Stomach (tissue), 19 donors: ENCODE measurements at places on chromosomes 6 and 20. TPM values are rescaled to one million over a fixed set of nuclear protein-coding genes. Genes with fewer than 3 reads are reported as not detected.

Gene TINAG
- 3.5 TPM for total RNA-seq

Gene SPTLC3
- total RNA-seq, result 10.5 TPM

Gene IL17A
- not detected for total RNA-seq

Gene ELOVL2
- total RNA-seq, result not detected

Gene SYNGAP1
- 18.7 TPM for total RNA-seq

Gene PPP1R14C
- total RNA-seq, result not detected

Gene SAMD5
- 4.1 TPM for total RNA-seq

Gene SNX9
- total RNA-seq, result 37.9 TPM

GRCh38 chr6:1988843-1989242, 256.6 kb downstream of the GMDS start:
- H3K4me1 ChIP-seq, result peaks cover 7% of the 10 kb centered on the region
- H3K27me3 ChIP-seq, result no peaks in the 10 kb centered on the region
- no peak overlapping the region for H3K4me3 ChIP-seq
- no peak overlapping the region for H3K27ac ChIP-seq

GRCh38 chr20:15703171-15703911, 869.9 kb downstream of the KIF16B start:
- no peak overlapping the region for H3K4me3 ChIP-seq
- no peaks in the 10 kb centered on the region for H3K4me1 ChIP-seq
- DNase-seq, result no peak
- no peaks in the 10 kb centered on the region for H3K36me3 ChIP-seq
- no peak overlapping the region for H3K27ac ChIP-seq

GRCh38 chr6:13373488-13373886, 45.1 kb upstream of the TBC1D7 start:
- no peak overlapping the region for H3K27ac ChIP-seq
- peaks cover 5% of the 10 kb centered on the region for H3K36me3 ChIP-seq
- no peak overlapping the region for H3K4me3 ChIP-seq
- no peak for DNase-seq
- H3K4me1 ChIP-seq, result peaks cover 30% of the 10 kb centered on the region
- no peaks in the 10 kb centered on the region for H3K27me3 ChIP-seq

DNA sequence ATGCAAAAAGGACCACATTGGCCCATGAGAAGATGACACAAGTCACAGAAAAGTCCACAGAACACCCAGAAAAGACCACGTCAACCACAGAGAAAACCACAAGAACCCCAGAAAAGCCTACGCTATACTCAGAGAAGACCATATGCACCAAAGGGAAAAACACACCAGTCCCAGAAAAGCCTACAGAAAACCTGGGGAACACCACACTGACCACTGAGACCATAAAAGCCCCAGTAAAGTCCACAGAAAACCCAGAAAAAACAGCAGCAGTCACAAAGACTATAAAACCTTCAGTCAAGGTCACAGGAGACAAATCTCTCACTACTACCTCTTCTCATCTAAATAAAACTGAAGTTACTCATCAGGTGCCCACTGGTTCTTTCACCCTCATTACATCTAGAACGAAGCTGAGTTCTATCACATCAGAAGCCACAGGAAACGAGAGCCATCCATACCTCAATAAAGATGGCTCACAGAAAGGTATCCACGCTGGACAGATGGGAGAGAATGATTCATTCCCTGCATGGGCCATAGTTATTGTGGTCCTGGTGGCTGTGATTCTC, 11.2 kb downstream of the MUCL3 start:
- peaks cover 3% of the 10 kb centered on the region for H3K4me1 ChIP-seq
- DNase-seq, result no peak
- no peak overlapping the region for H3K27ac ChIP-seq
- H3K27me3 ChIP-seq, result peaks cover 29% of the 10 kb centered on the region
- no peaks in the 10 kb centered on the region for H3K36me3 ChIP-seq

DNA sequence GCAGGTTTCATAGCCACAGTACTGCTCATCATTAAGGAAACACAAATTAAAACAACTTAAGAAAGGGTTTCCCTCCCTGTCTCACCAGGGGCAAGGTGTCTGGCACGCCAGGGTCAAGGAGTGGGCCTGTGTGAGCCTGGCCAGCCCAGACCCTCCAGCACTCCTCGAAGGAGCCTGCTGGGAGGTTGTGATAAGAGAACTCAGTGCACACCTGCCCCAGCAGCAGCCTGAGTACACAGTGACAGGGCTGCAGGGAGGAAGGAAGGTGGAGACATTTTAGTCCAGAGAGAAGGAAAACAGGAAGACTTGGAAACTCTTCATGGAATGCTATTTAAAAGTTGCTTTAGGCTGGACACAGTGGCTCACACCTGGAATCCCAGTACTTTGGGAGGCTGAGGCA, 14.1 kb downstream of the NINL start:
- peak; percentile 66 for DNase-seq
- no peaks in the 10 kb centered on the region for H3K36me3 ChIP-seq
- H3K4me3 ChIP-seq, result no peak overlapping the region
- no peaks in the 10 kb centered on the region for H3K27me3 ChIP-seq

DNA sequence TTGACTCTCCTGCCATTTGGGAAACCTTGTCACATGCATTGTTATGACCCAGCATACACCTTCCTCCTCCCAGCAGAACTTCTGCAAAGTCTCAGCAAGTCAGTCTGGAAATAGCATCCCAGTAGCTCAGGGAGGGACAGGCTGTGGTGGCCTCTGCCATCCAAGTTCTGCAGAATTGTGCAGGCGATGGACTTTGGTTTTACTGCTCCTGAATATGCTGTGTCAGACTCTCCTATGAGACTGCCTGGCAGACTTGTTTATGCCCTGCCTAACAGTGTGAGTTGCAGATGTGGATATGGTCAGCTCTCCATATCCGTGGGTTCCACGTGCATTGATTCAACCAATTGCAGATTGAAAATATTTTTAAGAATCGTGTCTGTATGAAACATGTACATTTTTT, 52.8 kb downstream of the SNRNP48 start:
- no peak overlapping the region for H3K27ac ChIP-seq
- no peak overlapping the region for H3K4me3 ChIP-seq
- no peaks in the 10 kb centered on the region for H3K4me1 ChIP-seq
- DNase-seq, result no peak
- no peaks in the 10 kb centered on the region for H3K36me3 ChIP-seq

- no peak overlapping the region for H3K4me3 ChIP-seq
- H3K4me1 ChIP-seq, result no peaks in the 10 kb centered on the region
- H3K36me3 ChIP-seq, result peaks cover 20% of the 10 kb centered on the region
- DNase-seq, result no peak
- no peaks in the 10 kb centered on the region for H3K27me3 ChIP-seq
Measured at GRCh38 chr6:56580271-56580670, 62.4 kb downstream of the DST start.

DNA sequence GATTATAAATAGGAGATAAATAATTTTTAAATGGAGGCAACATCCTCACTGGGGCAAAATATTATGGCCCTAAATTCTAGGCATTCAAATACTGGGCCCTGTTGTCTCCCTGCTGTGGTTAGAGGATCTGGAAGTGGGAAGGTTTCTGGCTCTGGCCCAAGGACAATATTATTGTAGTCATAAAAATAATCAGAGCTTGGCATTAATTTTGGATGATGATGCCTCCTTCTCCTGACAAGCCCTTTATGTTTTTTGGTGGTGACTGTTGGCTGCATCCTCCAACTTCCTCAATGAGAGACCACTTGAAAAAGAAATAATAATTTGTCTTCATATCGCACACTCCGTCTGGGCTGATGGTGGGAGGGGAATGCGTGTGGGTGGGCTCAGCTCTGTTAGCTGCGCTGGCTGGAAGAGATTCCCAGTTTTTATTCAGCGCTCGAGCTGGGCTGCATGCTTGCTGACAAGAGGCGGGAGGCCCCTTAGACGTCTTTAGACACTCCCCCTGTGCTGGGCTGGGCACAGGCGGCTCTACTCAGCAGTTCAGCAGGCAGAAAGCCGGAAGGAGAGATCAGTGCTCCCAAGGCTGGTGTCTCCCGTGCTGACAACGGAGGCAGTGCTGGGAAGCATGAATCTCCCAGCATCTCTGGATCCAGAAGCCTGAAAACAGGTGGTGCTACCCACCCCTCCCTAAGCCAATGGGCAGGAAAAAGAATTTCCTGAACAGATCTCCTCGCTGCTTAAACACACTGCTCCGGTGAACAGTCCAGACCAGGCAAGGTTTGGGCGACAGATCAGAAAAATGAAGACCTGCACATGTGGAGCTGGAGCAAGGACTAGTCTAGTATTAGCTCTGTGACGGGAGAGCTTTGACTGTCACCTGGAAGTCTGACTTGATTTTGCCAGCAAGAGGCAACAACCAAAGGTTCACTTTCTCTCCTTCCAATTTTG, 97.7 kb downstream of the SYCP2 start:
- DNase-seq, result peak; percentile 88
- H3K4me3 ChIP-seq, result peak overlapping the region; percentile 13
- H3K27ac ChIP-seq, result no peak overlapping the region
- H3K27me3 ChIP-seq, result peaks cover 79% of the 10 kb centered on the region
- peaks cover 6% of the 10 kb centered on the region for H3K4me1 ChIP-seq

DNA sequence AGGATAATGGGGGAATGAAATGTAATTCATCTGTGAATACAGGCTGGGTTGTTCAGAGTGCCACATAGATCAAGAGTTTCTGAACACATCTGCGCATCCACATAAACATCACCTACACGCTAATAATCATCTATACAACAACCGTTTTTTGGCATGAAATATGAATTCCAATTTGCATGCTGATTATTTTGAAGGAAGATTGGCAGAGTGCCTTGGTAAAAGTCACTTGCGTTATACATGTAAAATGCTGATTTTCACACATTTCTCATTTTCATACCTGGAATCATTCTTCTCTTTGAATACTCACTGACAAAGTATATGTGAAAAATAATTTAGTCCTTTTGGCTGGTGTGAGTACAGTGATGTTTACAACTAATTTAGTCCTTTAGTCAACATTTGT, 17.7 kb downstream of the COL9A1 start:
- peaks cover 18% of the 10 kb centered on the region for H3K4me1 ChIP-seq
- H3K27me3 ChIP-seq, result peaks cover 37% of the 10 kb centered on the region
- no peak overlapping the region for H3K27ac ChIP-seq
- no peaks in the 10 kb centered on the region for H3K36me3 ChIP-seq
- no peak overlapping the region for H3K4me3 ChIP-seq
- no peak for DNase-seq

DNA sequence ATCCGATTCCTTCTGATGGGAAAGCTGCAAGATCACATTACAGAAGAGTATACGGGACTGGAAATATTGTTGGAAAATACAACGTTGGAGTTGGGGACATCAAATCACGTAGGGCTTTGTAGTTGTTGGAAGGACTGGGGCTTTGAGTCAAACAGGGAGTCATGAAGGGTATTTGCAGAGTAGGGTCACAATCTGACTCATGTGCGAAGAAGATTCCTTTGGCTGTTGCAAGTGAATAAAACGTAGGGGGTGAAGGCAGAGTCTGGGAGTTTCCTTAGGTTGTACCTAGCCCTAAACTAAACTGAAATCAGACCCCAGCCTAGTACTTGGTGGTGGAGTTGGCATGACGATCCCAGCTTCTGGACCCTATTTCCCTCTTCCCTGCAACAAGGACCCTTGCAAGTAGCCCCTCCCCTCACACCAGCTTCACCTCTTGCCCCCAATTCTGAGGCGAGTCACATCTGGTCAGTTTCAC, 32.3 kb downstream of the SNX5 start:
- H3K27me3 ChIP-seq, result no peaks in the 10 kb centered on the region
- DNase-seq, result no peak
- no peaks in the 10 kb centered on the region for H3K36me3 ChIP-seq
- H3K4me1 ChIP-seq, result peaks cover 36% of the 10 kb centered on the region
- no peak overlapping the region for H3K4me3 ChIP-seq

DNA sequence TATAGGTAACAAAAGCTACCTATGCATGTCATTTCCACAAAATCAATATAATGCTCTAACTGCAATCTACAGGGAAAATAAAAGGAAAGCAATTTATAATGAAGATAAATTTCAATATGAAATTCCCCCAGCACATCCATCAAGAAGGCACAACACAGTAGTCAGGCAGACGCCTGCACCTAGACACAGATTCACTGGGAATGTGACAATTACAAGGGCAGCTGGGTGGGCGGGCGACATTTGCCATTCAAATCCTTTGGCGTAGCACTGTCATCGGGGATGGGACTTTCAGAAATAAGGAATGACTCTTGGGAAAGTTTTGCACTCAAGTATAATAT, 60.4 kb downstream of the SULF2 start:
- no peak overlapping the region for H3K4me3 ChIP-seq
- no peaks in the 10 kb centered on the region for H3K36me3 ChIP-seq
- no peak overlapping the region for H3K27ac ChIP-seq
- H3K4me1 ChIP-seq, result peaks cover 11% of the 10 kb centered on the region

DNA sequence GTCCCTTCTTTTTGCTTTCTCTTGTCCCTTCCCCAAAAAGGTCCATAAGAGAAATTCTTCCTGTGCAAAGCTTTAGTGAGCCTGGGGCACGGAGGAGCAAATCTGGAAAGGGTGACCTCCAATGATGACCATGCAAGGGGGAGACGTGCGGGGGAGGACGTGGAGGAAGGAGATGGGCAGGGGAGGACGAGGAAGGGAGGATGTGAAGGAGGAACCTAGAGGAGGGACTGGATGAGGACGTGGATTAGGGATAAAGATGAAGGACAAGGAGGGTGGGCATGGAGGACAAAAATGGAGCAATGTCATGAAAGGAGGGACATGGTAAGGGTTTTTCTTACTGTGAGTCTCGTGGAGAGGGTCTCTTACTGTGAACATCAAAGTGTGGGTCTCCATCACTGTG, 139.5 kb downstream of the ERMARD start:
- H3K27ac ChIP-seq, result no peak overlapping the region
- H3K4me3 ChIP-seq, result no peak overlapping the region
- DNase-seq, result no peak

DNA sequence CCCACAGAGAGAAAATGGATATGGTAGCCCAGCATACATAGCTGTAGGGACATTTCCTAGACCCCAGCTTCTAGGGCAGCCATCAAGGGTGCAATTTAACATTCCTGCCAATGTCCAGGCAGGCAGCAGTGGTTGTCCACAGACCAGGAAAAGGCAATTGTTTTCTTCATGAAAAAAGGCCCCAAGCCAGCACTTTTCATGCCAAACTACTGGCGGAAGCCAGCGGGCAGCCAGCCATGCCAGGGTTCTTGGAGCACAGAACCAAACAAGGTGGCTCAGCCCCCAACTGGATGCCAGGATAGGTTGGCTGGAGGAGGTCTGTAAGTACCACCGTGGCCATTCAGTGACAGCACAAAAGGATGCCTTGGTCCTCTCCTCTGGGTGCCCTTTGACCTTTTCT, 94.6 kb downstream of the BANF2 start:
- H3K27me3 ChIP-seq, result no peaks in the 10 kb centered on the region
- H3K27ac ChIP-seq, result no peak overlapping the region
- no peak overlapping the region for H3K4me3 ChIP-seq
- DNase-seq, result no peak

DNA sequence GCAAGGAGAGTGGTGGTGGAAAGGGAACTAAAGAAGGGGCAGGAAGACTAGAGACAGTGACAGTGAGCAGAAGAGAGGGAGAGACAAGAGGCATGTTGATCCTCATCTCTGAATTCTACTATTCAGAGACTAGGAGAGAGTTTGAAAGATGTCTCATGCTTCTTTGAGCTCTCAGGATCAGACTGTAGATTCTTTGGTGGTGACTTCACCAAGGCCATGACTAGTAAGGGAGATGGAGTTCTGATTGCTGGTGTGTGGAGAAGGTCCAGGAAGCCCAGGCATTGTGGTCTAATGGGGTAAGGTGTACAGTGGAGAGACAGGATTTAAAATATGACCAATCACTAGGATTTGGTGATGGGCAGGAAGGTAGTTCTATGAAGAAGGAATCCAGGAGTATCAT, 713 bp downstream of the WFDC9 start:
- no peak overlapping the region for H3K27ac ChIP-seq
- H3K4me1 ChIP-seq, result peaks cover 6% of the 10 kb centered on the region
- no peak overlapping the region for H3K4me3 ChIP-seq
- no peaks in the 10 kb centered on the region for H3K27me3 ChIP-seq
- DNase-seq, result no peak
- no peaks in the 10 kb centered on the region for H3K36me3 ChIP-seq

- H3K27me3 ChIP-seq, result no peaks in the 10 kb centered on the region
- no peaks in the 10 kb centered on the region for H3K4me1 ChIP-seq
- no peak for DNase-seq
- no peak overlapping the region for H3K27ac ChIP-seq
- no peak overlapping the region for H3K4me3 ChIP-seq
Measured at GRCh38 chr6:7295916-7296315, 17.1 kb downstream of the SSR1 start.
